Non-pigmented ciliary epithelial cell (primary cell): ENCODE measurements at places on chromosomes 11 and 22.

DNA sequence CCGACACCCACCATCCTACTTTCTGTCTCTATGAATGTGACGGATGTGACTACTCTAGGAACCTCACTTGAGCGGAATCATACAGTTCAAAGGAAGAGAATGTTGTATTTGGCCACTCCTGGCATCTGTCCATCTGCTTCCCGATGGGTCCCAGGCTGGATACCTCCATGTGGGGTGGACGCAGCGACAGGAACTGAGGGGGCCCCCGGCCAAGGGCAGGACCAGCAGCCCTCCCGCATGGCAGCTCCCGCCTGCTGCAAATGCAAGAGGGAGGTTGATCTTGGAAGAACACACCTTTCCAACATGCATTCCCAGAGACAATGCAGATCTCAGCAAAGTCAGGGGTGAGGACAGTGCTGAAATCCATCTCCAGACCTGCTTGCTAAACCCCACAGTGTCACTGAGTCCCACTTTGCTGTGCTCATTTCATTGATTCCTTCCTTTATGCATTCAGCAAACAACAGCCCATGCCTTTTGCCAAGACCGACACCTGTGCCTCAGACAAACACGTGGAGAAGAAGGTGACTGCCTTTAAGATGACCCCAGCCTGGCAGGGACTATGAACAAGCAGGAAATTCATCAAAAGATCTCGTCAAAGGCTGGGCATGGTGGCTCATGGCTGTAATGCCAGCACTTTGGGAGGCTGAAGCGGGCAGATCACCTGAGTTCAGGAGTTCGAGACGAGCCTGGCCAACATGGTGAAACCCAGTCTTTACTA lies 246.2 kb downstream of the CTTN start:
- DNase-seq = no peak

DNA sequence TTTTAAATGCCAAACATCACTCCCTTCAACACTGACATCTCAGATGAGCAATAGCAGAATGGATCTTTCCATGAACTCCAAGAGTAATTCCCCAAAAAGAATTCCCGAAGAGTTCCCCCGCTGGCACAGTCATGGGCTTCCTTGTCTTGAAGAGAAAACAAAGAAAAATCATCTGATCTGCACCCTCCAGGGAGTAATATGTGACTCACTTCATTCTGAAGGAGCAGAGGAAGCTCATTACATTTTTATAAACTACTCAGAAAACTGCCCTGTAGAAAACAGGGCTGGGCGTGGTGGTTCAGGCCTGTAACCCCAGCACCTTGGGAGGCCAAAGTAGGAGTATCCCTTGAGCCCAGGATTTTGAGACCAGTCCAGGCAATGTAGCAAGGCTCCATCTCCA lies 35.7 kb downstream of the CELSR1 start:
- peak; percentile 32 for DNase-seq

DNA sequence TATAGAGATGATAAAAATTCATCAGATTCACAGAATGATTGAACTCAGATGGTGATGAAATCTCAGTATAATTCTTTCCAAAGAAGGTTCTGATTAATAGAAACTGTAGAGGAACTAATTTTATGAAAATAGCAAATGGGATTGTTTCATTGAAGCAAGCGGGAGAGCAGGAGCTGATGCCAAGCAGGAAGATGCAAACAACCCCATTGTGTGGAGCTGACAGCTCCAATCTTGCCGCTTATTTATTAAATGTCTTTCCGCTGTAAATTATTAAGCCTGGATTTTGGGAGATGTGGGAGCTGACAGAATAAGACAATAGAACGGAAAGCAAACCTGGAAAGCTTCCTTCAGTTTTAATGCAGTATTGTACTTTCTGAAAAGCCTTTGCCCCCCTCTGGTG lies 6.0 kb upstream of the TMEM218 start:
- no peak for DNase-seq

GRCh38 chr11:129637983-129638776 lies 177.5 kb upstream of the TMEM45B start:
- no peak for DNase-seq

GRCh38 chr11:61147791-61148620 lies 13.2 kb downstream of the VPS37C start:
- no peak for DNase-seq

DNA sequence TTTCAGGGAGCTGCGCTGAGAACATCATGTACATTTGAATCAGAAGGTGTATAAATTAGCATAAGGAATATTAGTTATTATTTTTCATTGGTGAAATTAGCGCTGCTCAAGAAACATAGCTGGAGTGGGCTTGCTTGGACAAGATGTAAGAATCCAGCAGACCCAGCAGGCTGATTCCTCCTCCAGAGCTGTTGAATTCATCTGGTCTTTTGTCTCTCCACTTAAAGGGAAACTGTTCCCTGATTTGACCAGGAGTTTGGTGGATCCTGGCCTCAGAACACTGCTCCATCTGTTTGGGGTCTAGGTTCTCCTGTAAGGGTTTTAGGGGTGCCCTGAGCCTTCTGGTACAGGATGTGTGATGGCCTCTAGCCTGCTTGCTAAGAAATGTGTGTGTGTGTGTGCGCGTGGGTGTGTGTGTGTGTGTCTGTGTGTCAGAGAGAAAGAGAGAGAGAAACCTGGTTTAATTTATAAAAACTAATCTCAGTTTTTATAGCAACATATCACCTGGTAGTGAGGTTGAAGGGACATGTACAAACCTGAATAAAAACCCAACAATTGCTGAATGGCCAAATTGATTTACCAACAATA lies 8.3 kb upstream of the SORL1 start:
- DNase-seq = no peak

GRCh38 chr11:42319921-42320320 lies 860.5 kb upstream of the LRRC4C start:
- no peak for DNase-seq

- no peak for DNase-seq
Observed at GRCh38 chr22:47826016-47826415, 1063.6 kb downstream of the TBC1D22A start.

DNA sequence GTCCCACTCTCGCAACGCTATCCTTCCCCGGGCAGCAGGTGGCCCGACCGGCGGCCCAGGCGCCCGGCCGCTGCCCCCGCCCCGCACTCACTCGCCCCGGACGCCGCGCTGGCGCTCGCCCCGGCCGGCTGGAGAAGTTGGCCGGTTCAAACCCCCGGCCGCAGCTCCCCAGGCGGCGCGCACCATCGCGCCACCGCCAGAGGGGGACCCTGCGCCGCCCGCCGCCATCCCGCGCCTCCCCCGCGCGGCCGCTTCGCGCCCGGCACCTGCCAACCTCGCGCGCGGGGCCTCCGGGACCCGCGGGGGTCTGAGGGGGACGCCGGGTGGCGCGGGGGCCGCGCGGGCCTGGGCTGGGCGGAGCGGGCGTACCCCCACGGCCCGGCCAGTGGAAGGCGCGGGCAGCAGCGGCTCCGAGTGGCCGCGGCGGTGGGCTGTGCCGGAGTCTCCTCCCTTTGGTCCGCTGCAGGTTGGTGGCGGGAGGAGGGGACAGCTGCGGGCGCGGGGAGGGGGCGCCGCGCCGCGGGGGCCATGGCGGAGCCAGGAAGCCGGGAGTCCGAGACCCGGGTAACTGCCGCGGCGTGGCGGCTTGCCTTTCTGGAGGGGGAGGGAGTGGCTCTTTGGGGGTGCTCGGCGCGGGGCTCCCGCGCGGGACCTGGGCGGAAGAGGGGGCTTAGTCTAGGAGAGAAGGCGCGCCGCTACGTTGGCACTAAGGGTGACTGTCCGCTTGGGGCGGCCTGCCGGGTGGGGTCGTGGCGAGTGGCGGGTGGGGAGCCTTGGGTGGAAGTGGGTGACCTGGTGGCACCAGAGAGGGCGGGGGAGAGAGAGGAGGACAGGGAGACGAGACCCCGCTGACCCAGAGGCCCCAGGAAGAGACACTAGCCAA lies at the start of the genes MPST and TST:
Gene MPST (plus strand): TSS at position 434 of the 883 bp plus-strand sequence. CDS start 95 bp downstream, at position 529.
Gene TST (minus strand): TSS at position 139 of the 883 bp plus-strand sequence. CDS start 715 bp downstream, outside the sequence.
- DNase-seq = no peak

- no peak for DNase-seq
Observed at GRCh38 chr11:94558468-94558867, 8.7 kb upstream of the PIWIL4 start.

DNA sequence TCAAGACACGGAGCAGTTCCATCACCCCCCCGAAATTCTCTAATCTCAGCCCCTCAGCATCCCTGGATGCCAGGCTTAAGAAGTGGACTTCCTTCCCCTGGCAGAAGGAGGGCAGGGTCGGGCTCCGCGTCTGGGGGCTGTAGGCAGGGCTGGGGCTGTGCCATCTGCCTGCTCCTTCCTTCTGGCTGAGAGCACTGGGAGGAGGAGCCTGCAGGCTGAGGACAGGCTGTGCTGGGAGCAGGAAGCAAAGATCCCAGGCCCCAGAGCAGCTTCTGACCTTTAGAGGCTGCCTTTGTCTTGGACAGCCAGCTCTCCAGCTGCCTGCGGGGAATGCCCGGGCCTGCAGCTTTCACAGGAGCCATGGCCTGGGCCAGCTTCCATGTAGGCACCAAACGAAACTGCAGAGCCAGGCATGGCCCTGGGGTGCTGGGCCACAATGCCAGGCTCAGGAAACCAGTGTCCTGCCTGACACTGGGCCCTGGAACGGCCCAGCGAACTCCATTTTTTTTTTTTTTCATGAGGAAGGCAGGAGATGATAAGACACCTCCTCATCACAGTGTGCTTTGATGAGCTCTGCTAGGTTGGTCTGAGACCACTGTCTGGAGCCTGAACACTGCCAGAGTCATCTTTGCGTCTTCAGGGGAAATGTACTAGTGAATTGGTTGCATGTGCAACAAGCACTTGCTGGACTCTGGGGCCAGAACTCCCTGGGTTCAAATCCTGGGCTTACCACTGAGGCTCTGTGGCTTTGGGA lies 67.9 kb downstream of the MCM5 start:
- no peak for DNase-seq

GRCh38 chr11:92324890-92325289 lies 100.3 kb downstream of the FAT3 start:
- DNase-seq = no peak

- no peak for DNase-seq
Observed at GRCh38 chr11:134385774-134386565, 26.1 kb downstream of the B3GAT1 start.

DNA sequence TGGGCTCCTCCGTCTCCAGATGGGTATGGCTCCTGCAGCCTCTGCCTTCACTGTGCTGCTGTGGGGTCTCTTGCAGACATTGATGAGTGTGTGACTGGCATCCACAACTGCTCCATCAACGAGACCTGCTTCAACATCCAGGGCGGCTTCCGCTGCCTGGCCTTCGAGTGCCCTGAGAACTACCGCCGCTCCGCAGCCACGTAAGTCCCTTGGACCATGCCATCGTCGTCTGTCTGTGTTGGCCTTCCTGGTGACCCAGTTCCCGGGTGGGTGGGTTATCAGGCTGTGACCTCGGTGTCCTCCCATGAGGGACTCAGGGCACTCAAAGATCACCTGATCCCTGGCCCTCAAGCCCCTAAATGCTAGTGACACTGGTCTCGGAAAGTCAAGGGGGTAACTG lies 47.7 kb downstream of the FBLN1 start:
- no peak for DNase-seq
